ENCODE measurements at places on chromosomes 2 and 18.

DNA sequence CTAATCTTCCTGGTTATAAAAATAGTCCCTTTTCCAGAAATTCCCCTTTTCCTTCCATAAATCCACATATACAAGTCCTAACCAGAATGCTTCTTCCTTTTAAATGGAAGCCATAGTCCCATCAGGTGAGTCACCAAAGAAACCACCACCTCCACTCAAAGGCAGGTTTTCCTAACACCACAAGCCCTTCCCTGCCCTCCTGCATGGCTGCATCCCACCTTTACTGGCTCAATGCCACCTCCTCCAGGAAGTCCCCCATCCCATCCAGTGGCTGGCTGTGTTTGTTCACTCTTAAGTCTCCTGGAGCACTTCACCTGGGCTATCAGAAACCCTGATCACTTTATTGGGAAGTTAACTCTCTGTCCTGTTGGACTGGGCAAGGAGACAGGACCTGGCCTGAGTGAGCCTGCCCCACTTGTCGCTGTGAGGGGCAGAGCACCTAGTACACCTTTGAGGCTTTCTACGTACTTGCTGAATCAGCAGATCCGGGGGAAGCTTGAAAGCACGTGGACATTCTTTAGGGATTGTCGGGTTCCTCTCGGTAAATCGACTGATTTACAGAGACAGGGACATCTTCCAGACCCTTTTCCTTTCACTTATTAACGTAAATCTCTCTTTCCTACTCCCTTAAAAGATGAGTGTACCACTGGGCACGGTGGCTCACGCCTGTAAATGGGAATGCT, 71.0 kb downstream of the NGEF start:
- no peak for DNase-seq

DNA sequence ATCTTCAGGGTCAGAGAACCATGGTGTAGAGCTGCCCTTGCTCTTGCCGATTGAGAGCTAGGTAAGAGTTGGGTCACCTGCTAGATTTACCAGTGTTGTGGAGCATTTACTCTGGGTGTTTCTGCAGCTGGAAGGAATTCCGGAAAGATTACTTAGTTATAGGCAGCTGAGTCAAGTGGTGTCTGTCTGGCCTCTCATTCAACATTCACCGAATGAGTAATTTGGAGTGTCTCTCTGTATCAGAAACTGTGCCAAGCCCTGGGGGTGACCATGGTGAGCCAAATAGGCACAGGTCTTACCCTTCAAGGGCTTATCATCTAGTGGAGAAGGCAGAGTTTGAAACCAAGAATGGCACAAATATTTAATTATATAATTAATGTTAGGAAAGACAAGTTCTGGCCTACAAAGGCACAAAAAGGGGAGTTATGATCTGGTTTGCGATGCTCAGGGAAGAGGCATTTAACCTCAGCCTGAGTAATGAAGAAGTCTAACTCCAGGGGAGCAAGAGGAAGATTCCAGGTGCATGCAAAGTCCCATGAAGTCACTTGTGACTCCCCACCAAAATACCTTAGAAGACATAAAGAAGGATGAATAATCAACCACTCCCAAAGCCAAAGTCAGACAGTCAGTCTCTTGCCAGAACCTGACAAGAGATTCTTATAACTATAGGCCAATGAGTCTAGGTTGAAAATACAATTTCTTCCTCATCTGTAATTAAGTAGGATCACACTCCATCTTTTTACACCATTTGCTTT, 12.5 kb downstream of the SETBP1 start:
- no peak for DNase-seq

GRCh38 chr18:56787390-56787789, 136.2 kb downstream of the WDR7 start:
- DNase-seq = no peak

DNA sequence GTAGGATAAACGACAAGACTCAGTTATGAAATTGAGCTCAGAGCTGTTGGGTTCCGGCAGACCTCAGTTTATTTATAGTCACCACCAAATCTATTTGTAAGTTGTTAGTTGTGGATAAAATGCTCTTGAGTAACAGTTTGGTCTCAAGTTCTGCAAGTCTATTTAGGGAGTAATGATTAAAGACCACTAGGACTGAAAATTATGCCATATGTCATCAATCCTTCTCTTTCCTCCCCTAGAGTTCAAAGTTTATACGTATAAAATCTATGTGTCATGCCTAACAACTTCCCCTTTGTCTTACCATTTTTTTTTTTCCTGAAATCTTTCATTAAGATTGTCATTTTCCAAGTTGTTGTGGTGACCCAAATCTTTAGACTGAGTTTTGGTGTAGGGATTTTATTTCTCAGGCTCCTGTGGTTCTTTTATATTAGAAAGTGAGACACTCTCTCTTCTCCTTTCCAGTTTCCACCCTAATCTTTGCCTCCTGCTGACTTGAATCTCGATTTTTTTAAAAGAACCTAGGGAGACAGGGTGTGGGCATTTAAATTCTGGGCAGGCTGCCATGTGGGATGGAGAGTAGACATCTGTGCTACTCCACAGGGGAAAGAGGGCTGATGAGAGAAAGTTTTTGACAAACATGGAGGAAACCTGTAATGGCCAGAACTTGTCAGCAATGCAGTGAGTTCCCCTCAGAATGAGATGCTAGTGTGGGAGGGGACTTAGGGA, 51.0 kb downstream of the LAMA3 start:
- no peak for DNase-seq

GRCh38 chr2:157122776-157123175, 134.7 kb upstream of the GALNT5 start:
- DNase-seq = no peak

DNA sequence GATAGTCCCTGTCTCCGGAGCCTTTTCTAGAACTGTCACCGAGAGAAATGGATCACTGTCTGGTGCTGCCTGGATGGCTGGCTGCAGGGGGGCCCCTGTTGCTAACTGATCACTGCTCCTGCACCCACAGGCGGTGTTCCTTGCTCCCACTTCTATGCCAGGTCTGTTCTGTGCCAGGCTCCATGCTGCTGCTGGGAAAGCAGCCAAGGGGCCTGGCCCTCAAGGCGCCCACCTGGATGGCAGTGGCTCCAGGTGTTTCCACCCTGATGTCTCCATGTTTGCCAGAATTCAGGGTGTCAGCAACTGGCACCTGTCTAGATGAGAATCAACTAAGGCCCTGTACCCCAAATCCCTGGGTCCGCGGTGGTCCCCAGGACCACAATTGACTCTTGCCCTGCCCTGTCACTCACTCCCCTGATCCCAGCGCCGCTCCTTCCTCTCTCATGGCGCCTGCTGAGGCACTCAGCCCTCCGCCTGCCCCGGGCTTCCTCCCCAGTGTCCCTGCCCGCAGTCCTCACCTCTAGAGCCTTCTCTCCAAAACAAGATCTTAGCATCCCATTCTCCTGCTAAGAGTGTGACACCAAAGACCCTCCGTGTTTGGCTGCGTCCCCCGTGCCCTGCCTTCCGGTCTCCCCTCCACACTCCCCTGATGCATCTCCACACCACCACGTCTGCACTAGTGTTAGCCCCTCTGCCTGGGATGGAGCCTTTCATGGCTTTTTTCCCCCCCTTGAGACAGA, 72.5 kb upstream of the OTOF start:
- no peak for DNase-seq

GRCh38 chr2:96108151-96108540, 8.2 kb downstream of the ADRA2B start:
- DNase-seq = no peak

DNA sequence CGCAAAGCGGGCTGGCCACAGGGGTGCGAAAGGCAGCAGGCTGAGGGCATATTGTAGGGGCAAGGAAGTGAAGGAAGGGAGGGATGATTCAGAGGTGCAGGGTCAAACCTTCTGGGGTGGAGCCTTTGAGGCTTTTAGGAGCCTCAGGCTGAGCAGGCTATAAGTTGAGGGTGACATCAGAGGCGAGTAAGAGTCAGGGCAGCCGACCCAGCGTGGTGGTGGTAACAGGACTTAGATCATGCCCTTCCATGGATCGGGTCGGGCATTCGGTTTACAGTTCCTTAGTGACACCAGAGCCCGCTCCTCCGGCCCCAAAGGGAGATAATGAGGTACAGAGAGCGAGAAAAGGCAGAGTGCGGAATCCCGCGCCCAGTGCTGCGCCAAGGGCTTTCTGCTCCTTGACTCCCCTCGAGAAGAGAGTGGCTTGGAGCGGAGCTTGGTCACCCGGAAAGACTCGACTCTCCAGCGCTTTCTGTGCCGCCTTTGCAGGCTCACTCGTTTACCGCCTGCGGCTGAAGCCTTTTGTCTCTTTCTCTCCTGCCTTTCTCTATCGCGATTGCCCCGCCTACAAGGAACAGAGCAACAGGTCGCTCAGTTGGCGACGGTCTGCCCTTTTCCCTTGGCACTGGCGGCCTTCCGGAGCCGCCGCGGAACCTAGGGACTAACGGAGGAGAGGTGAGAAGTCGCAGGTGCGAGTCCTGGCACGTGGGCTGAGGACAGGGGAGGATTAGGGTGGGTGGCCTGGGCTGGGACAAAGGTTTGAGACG, 720 bp downstream of the LBX2 start:
- DNase-seq = no peak

DNA sequence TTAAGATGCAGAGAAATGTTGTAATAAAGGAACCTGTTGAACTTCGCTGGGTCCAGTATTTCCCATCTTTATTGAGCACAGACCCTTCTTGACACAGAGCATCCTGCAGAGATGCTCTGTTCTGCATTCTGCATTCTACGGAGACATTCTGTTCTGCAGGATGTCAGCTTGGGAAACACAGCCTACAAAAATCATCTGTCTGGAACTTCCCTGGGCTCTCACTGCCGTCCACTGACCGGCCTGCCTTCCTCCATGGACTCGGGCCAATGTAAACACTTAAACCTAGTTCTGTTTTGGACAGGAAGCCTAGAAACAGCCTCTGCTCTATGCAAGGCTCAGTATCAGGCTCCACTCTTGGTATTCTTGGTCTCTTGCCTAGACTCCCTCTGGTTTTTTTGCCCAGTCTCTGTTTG, 90.0 kb upstream of the PPP1CB start:
- DNase-seq = no peak

DNA sequence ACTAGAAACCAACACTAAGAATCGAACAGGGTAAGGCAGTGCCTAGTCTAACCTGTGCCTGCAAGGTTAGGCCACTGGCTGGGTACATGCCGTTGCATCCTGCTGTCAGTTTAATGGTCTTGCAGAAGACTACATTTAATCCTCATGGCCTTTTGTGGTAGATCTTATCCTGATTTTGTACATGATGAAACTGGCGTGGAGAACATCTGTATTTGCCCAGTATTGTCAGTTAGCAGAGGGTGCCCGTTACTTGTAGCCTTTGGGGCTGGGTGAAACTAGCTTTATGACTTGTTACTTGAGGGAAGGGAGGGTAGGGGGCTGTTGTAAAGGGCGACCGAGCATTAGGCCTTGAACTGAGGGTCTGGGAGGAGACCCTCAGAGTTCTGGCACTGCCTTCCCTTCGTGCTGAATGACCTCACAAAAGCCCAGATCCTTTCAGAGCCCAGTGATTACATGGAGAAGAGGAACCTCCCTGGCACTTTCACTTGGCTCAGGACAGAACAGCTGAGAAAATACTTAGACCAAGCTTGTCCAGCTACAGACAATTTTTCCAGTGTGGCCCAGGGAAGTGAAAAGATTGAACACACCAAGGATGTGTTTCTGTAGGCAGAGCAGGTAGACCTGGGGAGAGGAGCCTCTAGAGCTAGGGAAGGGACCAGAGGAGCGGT, 19.5 kb downstream of the SLC20A1 start:
- DNase-seq = no peak

DNA sequence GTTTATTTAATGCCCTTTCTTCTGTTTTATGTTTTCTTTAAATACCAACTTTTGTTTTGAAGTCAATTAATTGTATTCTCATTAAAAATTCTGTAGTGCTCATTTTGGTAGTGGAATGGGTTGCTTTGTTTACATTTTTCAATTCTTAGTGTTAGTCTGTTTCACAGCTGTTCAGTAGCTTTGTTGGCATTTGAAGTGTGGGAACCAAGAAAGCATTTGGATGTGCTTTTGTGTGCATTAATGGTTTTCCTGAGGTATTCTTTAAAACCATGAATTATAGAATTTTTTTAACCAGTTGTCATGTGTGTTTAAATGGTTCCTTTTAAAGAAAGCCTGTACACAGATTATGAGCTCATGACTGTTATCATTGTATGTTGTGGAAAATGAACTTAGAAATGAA, 19.7 kb downstream of the MIB1 start:
- DNase-seq = no peak

- DNase-seq = no peak
These were observed 209.7 kb downstream of the SH3BP4 start for GRCh38 chr2:235161565-235161964.

DNA sequence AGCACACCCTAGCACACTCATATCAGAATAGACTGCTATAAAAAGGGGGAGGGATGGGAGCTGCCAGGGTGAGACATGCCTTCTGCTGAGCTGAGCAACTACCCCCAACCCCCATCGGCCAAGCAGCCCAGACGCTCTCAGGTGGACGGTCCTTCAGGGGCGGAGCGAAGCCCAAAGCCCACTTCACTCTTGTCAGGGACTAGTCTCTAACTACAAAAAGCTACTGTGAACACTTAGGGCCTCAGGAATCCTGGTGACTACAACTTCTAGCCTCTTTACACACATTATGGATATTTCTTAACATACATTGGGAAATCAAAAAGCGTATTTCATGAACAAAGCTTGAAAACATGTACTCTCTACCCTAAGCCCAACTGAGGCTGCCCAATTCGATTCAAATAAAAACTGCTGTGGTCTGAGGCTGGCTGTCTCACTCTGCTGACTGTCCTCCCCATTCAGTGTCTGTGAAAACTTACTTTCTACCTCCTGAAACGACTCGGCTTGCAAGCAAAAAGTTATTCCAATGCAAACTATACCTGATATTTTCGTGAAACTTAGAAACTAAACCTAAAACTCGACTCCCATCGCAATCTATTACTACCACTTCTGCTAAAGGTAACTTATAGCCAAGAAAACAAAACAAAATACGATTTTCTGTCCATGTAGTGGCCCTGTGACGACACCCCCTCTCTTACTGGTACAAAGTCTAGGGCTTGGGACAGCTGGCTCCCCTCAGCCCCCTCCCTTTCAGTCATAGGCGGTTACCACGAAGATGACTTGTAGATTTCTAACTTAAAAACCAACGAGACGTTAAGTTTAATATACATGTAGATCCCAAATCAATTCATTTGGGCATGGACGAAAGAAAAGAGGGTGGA, 1.2 kb downstream of the SERTAD2 start:
- DNase-seq = no peak

DNA sequence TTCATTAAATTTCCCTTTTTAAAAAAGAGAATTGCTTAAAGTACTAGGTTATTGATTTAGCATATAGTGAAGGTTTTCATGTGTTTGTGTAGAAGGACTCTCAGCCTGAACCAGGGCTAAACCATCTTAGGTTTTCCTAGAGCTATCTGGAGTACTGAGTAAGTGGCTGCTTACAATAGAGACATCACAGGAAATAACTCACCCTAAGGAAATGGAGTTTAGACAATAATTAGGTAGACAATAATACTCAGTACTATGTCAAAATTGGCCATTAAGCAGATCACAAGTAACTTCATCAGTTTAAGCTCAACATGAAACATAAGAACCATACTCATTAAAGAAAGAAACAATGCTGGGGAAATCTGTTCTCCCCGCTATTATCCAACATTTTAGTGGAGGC, 240.0 kb downstream of the RND3 start:
- no peak for DNase-seq
